ENCODE measurements at places on chromosomes 5 and 9. TPM values are rescaled to one million over a fixed set of nuclear protein-coding genes. Genes with fewer than 3 reads are reported as not detected.

GRCh38 chr5:91362935-91363334, 20.2 kb downstream of the ARRDC3 start:
- DNase-seq = no peak

- DNase-seq = no peak
Observed at GRCh38 chr9:137268538-137269201, 8.9 kb upstream of the TOR4A start.

DNA sequence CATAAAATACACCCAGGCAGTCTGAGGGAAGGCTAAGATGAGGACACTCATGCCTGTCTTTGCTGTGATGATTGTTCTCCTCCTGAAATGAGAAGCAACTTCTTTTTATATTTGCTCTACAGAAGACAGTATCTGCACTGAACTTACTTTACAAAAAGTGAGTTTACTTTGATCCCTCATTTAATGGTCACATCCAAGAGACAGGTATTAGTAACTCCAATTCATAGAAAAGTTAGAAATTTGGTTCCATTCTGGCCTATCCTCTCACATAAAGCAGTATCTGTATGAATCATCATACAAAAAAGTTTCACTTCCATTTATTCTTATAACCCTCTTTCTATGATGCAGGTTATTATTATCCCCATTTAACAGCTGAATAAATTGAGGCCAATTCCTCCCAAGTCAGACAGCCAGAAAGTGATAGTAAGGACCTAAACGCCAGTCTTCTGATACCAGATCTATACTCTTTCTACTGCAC, 15.2 kb downstream of the TSTD2 start:
- no peak for DNase-seq

- DNase-seq = no peak
Observed at GRCh38 chr9:132136151-132136780, 25.6 kb upstream of the NTNG2 start.

DNA sequence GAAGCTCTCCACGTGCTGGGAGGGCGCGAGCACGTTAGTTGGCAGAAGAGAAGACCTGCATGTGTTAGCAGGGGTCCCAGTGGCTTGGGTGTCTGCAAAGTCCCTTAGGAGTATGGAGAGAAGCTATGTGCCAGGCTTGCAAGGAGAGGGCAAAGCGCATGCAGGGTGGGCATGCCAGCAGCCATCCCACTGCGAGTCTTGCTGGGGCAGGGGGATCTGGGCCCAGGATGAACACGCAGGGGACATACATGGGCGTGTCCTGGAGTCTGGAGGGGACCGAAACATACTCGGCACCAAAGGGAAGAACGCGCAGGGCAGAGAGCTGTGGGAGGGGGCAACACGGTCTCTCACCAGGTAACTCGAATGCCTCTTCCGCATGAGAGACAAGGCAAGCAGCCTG, 43.6 kb upstream of the IPPK start:
- DNase-seq = no peak

DNA sequence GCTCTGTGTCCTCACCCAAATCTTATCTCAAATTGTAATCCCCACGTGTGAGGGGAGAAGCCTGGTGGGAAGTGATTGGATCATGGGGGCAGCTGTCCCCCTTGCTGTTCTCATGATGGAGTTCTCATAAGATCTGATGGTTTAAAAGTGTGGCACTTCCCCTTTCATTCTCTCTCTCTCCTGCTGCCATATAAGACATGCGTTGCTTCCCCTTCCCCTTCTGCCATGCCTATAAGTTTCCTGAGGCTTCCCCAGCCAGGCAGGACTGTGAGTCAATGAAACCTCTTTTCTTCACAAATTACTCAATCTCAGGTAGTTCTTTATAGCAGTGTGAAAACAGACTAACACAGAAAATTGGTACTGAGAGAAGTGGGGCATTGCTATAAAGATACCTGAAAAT, 107.7 kb downstream of the DMAC1 start:
- no peak for DNase-seq

GRCh38 chr5:78574731-78575161, 73.8 kb downstream of the LHFPL2 start:
- no peak for DNase-seq

DNA sequence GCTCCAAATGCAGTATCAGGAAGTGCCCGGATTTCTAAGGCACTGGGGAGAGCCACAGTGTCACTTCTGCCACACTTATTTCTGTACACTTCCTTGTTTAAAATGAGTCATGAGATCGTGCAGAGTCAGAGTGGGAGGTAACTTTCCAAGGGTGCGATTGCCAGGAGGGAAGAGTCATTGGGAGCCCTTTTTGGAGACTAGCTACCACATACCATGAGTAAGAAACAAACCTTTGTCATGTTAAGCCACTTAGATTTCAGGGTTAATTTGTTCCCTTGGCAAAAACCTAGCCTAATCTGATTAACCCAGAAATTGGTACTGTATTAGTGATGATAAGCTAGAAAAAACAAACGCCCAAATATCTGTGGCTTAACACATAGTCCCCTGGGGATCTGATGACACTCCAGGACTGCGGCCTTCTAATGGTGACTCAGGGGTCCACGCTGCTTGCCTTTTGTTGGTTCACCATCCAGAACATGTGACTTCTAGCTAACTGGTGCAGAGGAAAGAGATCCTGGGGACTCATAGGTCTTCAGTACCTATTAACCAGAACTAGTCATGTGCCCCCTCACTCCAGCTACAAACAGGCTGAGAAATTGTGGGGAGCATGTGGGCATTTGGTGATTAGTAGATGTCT, 48.6 kb upstream of the TLE1 start:
- DNase-seq = no peak

DNA sequence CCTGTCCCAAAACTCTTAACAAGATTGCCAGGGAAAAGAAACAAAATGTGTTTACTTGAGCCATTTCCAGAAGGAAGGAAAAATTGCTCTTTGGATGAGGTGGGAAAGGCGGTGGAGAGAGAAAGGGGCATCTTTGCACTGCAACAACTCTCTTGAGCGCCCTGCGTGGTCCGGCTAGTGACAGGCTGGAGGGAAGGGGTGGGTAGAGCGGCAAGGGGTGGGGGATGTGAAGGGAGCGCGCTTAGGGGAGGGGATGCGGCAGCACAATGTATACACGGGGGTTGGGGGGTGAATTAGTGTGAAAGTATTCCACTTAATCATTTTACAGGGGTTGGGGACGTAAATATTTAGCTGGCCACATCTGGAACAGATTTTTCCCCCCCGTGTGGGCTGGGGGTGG, 1.3 kb downstream of the FGF10 start:
- DNase-seq = no peak

DRD1 gene
- total RNA-seq = not detected

SDHA gene
- 219 TPM for total RNA-seq

ADAMTSL2 gene
- total RNA-seq = not detected

GABRA6 gene
- not detected for total RNA-seq
